ENCODE measurements at places on chromosomes 6 and 20.

- no peak for DNase-seq
Observed at GRCh38 chr20:48563191-48563870, 264.5 kb downstream of the PREX1 start.

GRCh38 chr6:136607204-136607931 lies 57.1 kb upstream of the MAP7 start:
- DNase-seq: no peak

- DNase-seq: peak; percentile 61
Observed at GRCh38 chr6:107786709-107787588, 37.2 kb downstream of the SCML4 start.

DNA sequence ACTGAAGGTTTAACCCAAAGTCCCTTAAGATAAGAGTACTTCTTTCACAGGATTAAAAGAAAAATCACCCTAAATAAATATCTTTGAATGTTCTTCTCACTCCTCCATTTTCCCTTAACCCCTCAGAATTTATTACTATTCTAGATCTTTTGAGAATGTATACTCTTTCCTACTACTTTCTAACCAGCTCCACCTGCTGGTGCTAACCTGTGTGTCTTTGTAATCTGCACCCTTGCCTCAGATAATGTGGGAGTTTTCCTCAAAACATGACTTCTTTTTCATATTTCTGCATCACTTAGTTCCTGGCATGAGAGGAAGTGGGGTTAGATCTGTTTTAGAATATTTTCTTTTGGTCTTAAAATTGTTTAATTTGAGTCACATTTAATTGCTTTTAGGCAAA lies 394.2 kb downstream of the BMP2 start:
- no peak for DNase-seq

DNA sequence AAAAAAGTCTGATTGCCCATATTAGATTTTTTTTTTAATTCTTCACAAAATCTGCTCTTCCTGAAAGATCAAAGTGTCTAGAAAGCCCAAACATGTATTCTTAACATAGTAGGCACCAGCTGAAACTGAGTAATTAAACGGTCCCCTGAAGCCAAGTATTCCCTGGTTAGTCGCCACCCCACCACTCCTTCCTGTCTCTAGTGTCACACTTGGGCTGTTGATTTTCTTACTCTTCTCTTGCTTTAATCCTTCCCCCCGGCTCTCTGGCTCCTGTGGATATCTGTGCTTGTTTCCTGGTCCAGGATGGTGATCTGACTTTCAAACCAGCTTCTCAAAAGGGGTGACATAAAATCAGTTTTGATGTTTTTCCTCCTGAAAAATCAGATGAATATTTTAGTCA lies 162.9 kb downstream of the QKI start:
- no peak for DNase-seq

GRCh38 chr20:51928931-51929330 lies 126.6 kb upstream of the SALL4 start:
- DNase-seq: no peak

- DNase-seq: no peak
Observed at GRCh38 chr6:21967056-21967974, 329.5 kb downstream of the PRL start.

- DNase-seq: no peak
Observed at GRCh38 chr6:137794516-137795201, 72.4 kb upstream of the TNFAIP3 start.

- no peak for DNase-seq
Observed at GRCh38 chr6:9225441-9225871, 790.1 kb upstream of the SLC35B3 start.

DNA sequence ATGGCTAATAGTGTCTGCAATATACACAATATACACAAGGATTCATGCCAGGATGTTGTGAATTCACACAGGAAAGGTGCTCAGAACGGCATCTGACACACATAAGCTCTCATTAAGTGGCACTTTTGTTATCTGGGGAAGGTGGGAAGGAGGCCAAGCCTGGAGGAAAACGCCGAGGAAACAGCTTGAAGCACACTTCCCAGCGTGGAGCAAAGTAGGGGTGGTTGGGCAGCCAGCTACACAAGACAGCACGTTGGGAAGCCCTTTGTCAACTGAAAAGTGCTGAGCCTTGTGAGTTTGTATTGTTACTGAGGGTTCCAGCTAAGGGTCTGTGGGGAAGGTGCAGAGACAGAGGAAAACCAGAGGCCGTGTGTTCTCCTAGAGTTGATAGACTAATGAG lies 181.0 kb downstream of the ZMYND8 start:
- no peak for DNase-seq

DNA sequence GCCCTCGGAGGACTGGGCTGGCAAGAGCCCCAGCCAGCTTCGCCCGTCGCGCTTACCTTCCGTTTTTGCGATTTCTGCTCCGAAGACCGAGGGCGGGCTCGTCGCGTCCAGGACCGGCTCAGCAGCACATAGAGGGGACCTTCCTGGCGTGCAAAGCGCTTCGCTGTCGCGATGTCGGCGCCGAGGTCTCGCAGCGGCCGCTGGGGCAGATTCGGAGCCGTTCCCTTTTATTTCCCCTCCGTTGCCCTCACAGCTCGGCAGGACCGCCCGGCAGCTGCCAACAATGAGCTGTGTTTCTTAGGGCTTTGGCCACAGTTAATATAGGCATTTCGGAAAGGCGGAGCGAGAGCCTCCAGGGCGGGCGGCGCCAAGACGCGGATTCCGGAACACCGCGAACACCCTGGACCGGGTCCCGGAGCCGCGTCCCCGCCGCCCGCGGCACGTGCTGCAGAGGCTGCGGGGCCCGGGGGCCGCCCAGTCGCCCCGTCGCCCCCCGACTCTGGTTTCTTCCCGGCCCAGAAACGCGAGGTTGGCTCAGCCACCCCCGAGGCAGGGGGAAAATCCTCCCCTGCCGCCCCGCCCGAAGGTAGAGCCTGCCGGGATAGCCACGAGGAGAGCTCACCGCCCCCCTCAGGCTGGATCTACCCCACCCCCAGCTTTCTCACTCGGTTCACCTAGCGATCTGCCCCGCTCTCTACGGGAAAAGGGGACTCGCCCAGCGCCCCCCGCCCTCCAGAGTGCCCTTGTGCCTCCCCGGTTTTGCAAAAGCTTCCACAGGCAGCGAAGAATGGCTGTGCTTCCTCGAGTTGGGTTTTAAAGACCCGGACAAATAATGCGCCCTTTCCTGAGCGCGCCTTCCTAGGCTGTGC lies at the start of gene CITED2:
TSS of gene CITED2 (minus strand) at position 292 of the 869 bp plus-strand sequence. CDS start 704 bp downstream, outside the sequence.
- DNase-seq: peak; percentile 96

DNA sequence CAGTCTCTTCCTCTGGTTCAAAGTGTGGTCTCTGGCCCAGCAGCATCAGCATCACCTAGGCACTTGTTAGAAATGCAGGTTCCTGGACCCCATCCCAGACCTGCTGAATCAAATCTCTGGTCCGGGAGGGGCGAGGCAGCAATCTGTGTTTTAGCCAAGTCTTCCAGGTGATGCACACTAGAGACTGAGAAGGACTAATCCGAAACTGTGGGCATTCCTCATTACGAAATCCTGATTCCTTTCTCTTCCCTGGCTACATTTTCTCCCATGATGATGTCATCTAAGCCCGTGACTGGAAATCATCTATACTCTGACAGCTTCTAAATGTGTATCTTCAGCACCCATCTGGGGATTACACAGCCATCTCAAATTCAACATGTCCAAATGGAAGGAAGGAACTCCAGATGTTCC lies 39.7 kb upstream of the PRND start:
- DNase-seq: no peak

- DNase-seq: no peak
Observed at GRCh38 chr6:145802141-145802540, 12.5 kb downstream of the FBXO30 start.

- no peak for DNase-seq
Observed at GRCh38 chr6:69105288-69105687, 470.2 kb downstream of the ADGRB3 start.

GRCh38 chr20:63572788-63573646 lies 1.0 kb downstream of the HELZ2 start:
- no peak for DNase-seq

Measured in naive thymus-derived CD4-positive, alpha-beta T cell (primary cell).